ENCODE measurements at places on chromosomes 13 and 19. TPM values are rescaled to one million over a fixed set of nuclear protein-coding genes. Genes with fewer than 3 reads are reported as not detected.

DNA sequence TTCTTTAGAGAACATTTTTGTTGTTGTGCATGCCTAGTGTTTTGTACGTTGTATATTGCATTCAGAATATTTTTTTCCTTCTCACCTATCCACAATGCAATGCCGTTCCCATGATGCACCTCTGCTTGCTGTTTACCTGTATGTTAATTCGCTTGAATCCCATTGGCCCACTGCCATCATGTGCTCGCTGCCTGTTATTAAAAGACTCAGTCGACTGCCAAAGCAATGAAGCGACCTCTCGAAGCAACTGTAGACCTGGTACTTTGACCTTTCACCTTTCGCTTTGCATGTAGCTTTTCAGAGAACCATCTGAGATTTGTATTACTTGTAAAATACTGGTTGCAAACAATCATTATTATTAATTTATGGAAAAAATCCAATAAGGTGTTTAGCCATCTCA is 77.4 kb upstream of the RAP2A start:
- no peak for DNase-seq

- DNase-seq: peak; percentile 35
These were observed 4.3 kb downstream of the FAAP24 start for GRCh38 chr19:32976223-32976805.

DNA sequence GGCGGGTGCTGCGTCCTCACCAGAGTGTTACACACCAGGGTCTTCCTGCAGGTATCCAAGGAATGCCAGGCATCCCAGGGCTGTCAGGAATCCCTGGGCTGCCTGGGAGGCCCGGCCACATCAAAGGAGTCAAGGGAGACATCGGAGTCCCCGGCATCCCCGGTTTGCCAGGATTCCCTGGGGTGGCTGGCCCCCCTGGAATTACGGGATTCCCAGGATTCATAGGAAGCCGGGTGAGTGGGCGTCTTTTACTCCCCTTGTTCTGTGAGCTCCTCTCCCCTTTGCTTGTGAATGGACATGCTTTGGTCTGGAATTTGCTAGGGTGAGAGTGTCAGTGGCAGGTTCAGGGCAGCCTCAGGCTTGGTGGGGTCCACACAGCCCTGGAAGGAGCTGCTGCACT is 75.9 kb downstream of the RAB20 start:
- no peak for DNase-seq

LYPD5 gene
- 13.0 TPM for polyA plus RNA-seq

GRCh38 chr13:75165543-75166230 is 316.3 kb downstream of the TBC1D4 start:
- DNase-seq: no peak

DNA sequence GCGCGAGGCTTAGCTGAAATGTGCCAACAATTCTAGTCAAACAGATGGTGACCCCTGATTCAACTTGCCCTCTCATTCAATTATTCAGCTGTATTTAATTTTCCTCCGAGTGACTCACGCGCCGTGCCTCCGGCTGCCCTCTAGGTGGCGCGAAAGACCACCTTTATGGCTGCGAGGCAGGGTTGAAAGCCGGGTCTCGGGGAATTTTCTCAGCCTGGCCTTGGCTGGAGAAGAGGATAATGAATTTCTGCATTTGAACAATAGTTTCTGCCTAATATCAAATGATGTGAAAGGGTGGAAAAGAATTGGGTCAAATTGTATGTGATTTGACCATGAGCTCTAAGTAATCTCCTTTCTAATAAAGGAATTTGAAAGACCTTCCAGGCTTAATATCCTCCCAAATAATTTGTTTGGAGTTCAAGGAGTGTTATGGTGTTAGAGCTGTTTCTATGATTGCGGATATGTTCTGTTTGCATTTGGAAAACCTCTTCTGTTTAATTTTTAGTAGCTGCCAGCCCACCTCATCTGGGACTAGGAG is 310.9 kb downstream of the ZNF536 start:
- peak; percentile 68 for DNase-seq

GRCh38 chr13:38686577-38687245 is at the start of gene FREM2:
FREM2 (plus strand) TSS chr13:38687077; CDS start chr13:38687345, 268 bp downstream.
- DNase-seq: peak; percentile 76

DNA sequence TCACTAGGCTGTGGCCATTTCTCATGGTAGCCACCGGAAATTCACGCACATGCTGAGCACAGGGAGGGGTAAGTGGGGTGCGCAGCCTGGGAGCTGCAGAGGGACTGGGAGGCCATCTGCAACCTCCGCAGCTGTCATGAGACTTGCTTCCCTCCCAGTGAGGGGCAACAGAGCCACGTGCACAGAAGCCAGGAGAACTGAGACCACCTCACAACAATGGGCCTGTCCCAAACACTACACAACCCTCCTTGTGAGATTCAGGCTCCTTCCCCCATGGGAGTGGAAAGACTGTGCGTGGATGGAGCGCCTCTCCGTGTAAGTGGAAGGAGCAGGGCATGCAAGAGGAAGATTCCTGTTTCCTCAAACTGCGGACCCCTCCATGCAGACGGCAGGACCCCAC is 8.8 kb downstream of the C3 start:
- DNase-seq: no peak

- DNase-seq: no peak
These were observed 64.9 kb downstream of the CRYL1 start for GRCh38 chr13:20460761-20461160.

- no peak for DNase-seq
These were observed 3.2 kb downstream of the GARRE1 start for GRCh38 chr19:34257559-34257924.

DNA sequence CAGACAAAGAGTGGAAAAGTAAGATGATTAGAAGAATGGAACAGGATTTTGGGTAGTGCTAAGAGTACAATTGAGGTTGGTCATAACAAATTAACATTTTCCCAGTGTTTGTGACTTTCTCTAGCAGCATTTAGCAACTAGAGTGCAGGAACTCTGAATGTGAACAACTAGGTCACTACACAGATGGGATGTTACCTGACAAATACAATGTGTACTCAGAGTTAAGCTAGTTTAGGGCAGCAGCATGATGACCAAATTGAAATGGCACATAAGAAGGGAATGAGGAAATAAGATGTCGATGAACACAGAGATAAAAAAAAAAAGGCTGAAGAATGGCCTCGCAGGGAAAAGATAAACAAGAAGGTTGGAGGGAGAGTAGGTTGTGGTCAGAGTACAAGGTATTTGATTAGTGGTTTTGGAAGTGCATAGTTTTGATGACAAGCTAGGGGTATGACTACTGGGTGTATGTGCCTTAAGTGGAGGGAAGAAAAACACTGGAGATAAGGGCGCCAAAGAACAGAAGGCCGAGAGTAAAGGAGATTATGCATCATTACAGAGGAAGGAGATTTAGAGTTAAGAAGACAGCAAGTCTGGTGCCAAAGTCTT is 381.1 kb downstream of the FGF14 start:
- peak; percentile 78 for DNase-seq

DNA sequence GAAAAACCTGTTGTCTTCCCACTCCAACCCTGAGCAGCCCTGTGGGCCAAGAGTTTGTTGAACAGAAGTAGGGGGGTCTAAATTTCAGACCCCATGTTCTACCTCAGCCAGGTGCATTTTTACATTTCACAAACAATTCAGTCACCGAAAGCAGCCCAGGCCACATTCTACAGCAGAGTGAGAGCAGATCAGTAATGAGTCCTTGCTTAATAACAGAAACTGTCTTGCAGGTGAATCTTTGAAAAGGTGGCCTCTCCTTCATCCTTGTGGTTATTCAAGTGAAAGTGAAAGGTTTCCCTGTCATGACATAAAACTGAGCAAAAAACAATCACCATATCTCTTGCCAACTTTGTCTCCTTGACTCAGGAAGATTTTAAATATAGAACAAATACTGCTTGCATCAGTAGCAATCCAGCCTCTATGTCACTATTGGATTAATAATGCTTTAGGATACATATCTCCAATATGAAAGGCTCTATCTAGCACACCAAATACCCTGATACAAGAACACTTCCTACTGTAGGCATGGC is 670.2 kb downstream of the DIAPH3 start:
- no peak for DNase-seq

DNA sequence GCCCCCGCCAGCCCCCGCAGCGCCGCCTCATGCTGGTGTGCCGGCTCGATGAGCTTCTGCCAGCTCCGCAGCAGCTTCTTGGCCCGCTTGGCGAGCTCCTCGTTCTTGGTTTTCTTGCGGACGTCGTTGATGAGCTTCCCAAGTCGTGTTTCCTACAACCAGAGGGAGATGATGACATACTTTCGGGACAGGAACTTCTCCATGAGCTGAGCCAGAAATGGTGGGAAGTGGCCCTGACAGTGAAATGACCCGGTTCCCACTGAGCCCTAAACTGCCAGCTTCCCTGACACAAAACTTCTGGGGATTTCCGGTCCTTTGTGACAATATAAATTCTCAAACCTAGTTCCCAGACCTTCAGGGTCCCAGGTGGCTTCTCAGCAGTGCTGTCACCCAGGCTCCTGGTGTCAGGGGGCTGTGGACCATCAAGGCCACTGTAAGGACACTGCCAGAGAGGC is 5.3 kb upstream of the SLC35E1 start:
- DNase-seq: no peak

DNA sequence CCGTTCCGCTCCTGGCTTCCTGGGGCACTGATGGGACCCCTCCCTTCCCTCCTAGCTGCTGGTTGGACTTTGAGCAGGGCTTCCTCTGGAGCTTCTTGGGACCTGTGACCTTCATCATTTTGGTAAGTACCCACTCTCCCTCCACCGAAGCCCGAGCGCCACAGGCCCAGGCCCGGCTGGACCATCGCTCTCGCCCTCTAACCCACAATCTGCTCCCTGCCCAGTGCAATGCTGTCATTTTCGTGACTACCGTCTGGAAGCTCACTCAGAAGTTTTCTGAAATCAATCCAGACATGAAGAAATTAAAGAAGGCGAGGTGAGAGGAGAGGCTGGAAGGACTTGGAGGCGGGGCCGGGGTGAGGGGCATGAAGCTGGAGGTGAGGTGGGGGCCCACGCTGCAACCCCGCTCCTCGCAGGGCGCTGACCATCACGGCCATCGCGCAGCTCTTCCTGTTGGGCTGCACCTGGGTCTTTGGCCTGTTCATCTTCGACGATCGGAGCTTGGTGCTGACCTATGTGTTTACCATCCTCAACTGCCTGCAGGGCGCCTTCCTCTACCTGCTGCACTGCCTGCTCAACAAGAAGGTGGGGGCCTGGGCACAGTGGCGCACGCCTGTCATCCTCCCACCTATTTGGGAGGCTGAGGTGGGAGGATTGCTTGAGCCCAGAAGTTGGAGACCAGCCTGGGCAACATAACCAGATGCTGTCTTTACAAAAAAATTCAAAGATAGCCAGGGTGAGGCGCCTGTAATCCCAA is 12.3 kb downstream of the DDX39A start:
- DNase-seq: no peak

POMP gene
- polyA plus RNA-seq: 63.2 TPM

ZNF154 gene
- 0.70 TPM for polyA plus RNA-seq

CGB7 gene
- polyA plus RNA-seq: 4.2 TPM

DNA sequence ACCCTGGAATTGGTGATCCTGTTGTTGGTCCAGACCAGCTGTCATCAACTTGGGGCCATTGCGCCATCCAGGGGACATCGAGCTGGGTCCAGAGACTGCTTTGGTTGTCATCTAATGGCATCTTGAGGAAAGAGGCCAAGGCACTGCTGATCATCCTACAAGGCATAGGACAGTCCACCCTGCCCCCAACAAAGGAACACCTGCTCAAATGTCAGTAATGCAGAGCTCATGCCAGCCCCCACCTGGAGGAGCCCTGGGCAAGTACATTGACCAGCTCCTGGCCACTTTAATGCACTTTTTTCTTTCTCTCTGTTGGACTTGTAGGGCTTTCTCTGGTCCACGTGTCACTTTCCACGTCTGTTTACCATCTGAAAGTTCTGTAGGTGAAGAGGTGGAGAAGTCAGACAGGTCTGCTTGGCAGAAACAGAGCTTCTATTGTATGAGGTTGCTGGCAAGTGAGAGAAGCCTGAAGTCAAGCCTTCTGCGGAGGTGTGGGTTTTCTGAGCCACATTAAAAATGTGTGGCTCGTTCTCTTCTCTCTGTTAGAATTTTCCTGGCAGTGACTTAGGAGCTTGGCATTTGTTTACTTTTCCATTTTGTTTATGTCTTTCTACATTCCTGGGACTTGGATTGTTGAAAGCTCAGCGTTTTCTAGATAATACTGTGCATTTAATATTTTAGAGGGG is 124.0 kb upstream of the RNF113B start:
- peak; percentile 74 for DNase-seq

- DNase-seq: no peak
These were observed 4.7 kb downstream of the LSM7 start for GRCh38 chr19:2323707-2324106.

TEX26 gene
- not detected for polyA plus RNA-seq

GRCh38 chr19:42345191-42345812 is 19.9 kb downstream of the MEGF8 start:
- no peak for DNase-seq

DNA sequence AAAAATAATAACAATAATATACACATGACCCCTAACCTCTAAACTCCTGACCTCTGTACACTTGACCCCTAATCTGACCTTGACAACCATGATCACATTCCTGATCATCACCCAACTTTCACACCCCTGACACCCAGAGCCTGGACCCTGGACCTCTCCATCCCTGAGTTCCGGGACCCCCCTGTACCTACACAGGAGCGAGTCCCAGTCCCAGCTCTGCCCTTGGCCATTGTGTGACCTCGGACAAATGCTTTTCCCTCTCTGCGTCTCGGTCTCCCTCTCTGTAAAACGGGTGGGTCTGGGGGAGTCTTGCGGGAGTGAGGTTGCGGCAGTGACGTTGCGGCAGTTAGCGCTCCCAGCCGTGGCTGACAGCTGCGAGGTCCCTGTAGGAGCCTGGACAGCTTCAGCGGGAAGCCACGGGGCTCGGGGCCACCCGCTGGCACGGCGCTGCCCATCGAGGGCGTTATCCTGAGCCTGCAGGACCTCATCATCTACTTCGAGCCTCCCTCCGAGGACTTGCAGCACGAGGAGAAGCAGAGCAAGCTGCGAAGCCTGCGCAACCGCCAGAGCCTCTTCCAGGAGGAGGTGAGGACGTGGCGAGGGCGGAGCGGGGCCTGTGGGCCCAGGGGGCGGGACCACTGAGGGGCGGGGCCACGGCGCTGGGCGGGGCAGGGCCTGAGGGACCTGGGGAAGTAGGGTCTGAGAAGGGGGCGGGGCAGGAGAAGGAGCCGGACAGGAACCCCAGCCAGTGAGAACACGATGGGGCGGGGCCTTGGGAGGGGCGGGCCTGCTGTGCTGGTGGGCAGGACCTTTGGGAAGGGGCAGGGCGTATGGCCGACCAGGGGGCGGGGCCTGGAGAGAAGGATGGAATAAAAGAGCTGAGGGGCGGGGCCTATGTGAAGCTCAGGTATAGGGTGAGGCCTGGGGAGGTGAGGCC is 19.2 kb downstream of the RYR1 start:
- no peak for DNase-seq

All from mammary epithelial cell (primary cell).